ENCODE measurements at places on chromosomes 1 and 21. TPM values are rescaled to one million over a fixed set of nuclear protein-coding genes. Genes with fewer than 3 reads are reported as not detected.

- H3K36me3 ChIP-seq, result no peaks in the 10 kb centered on the region
- no peak for DNase-seq
- H3K27me3 ChIP-seq, result no peaks in the 10 kb centered on the region
- no peaks in the 10 kb centered on the region for H3K4me1 ChIP-seq
Observed at GRCh38 chr1:204885288-204885711, 14.6 kb downstream of the NFASC start.

DNA sequence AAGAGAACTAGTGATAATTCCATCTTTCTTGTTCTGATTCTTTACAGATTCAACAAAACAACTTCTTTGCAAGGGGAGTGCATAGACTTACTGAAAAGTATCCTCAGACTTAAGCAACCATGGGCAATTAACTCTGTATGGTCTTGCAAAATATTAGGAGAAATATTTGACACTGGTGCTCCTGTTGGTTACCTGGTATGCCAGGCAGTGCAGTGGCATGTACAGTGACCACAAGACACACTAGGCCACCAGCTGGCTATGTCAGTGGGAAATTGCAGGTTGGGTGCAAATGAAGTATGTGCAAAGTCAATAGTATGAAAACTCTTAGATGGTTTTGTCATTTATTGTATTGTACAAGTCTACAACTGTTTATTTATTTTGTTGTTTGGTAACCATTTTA lies 34.5 kb downstream of the EPS15 start:
- no peak overlapping the region for H3K4me3 ChIP-seq
- H3K27ac ChIP-seq, result no peak overlapping the region
- no peaks in the 10 kb centered on the region for H3K27me3 ChIP-seq

- H3K4me1 ChIP-seq, result peaks cover 3% of the 10 kb centered on the region
- no peaks in the 10 kb centered on the region for H3K27me3 ChIP-seq
- peak; percentile 60 for DNase-seq
- H3K27ac ChIP-seq, result no peak within 1 kb of the TSS
Observed at GRCh38 chr1:165543532-165544438, at the start of gene LRRC52. Gene LRRC52 (plus strand): TSS chr1:165544000. CDS start chr1:165544297, 297 bp downstream.

DNA sequence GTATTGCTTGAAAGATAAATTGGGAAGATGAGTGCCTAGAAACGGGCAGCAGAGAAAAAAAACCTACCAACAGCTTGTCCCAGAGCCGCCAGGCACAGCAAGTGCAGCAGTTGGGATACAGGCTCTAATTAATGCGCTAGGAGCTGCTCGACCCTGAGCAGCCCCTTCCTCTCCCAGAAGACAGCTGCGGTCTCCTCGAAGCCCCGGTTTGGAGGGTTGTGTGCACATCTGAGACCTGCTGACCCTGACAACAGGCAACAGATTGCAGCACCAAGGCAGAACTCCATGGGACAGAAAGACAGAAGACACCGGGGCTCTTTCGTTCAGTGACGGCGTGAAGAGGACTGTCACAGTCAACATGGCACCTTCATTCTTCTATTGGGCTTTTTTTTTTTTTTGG lies 101.4 kb downstream of the TSEN15 start:
- H3K36me3 ChIP-seq, result no peaks in the 10 kb centered on the region
- no peaks in the 10 kb centered on the region for H3K4me1 ChIP-seq
- H3K4me3 ChIP-seq, result no peak overlapping the region
- H3K27me3 ChIP-seq, result no peaks in the 10 kb centered on the region
- DNase-seq, result no peak

GRCh38 chr1:35298464-35298863 lies 30.0 kb downstream of the ZMYM4 start:
- H3K4me3 ChIP-seq, result no peak overlapping the region
- no peak for DNase-seq
- H3K4me1 ChIP-seq, result peaks cover 6% of the 10 kb centered on the region

- DNase-seq, result no peak
- no peaks in the 10 kb centered on the region for H3K4me1 ChIP-seq
- H3K27me3 ChIP-seq, result no peaks in the 10 kb centered on the region
- peak overlapping the region; percentile 83 for H3K4me3 ChIP-seq
Observed at GRCh38 chr1:961132-961669, 817 bp downstream of the KLHL17 start.

GRCh38 chr1:2234762-2235113 lies 6.6 kb downstream of the SKI start:
- H3K27me3 ChIP-seq, result no peaks in the 10 kb centered on the region
- H3K36me3 ChIP-seq, result no peaks in the 10 kb centered on the region
- peak overlapping the region; percentile 65 for H3K27ac ChIP-seq
- no peak overlapping the region for H3K4me3 ChIP-seq
- H3K4me1 ChIP-seq, result peaks cover 6% of the 10 kb centered on the region

DNA sequence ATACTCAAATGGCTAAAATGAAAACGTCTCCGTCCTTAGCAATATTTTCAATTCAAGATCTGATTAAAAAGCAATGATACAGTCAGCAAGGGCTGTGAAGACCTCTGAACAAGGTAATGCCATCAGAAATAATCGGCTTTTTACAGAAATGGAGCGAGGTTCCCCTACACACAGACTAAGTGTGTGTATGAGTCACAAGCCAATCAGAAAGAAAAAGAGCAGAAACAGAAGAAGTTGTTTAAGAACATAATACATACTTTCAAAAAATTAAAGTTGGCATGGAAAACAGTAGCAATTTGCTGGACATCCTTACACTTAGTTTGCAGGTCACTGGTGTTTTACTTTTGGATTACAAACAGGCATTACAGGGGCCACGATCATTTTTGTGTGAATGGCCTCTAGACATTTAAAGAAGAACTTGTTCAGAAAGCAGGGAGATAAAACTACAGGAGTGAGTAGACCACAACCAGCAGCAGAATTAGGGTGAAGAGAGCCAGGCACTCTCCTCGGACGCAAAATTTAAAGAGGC lies 350.0 kb upstream of the RUNX1 start:
- DNase-seq, result no peak
- no peaks in the 10 kb centered on the region for H3K4me1 ChIP-seq
- H3K27me3 ChIP-seq, result peaks cover 1% of the 10 kb centered on the region
- no peak overlapping the region for H3K27ac ChIP-seq
- H3K36me3 ChIP-seq, result no peaks in the 10 kb centered on the region

GRCh38 chr1:59272507-59272906 lies 24.4 kb upstream of the FGGY start:
- no peaks in the 10 kb centered on the region for H3K4me1 ChIP-seq
- peak overlapping the region; percentile 36 for H3K27ac ChIP-seq
- no peaks in the 10 kb centered on the region for H3K27me3 ChIP-seq

DNA sequence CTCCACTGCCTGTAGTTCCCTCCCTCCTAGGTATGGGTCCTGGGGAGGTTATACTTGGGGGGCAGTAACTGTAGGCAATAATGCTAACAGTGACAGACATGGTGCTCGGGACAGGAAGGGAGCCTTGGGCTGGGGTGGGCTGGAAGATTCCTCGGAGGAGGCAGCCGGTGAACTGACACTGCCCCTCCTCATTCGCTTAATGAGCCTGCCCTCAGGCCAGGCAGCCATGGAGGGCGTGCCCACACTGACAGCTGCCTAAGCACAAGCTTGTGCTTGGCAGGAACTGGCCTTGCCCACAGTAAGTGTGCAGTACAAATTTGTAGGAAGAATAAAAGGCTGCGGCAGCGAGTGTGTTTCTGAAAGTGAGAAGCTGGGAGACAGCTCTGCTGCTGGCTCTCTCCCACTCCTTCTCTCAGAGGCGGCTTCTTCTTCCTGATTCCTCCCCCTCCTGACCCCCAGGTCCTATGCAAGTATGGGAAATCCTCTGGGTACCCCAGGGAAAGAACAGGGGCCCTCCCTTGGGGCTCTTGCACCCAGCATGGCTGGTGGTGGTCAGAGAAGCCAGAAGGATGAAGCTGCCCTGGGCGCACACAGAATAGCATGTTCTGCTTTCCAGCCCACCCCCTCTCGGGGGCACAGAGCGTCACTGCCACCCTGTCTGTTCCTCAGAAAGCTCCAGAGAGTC lies 23.6 kb downstream of the OPTC start:
- H3K4me1 ChIP-seq, result no peaks in the 10 kb centered on the region
- H3K36me3 ChIP-seq, result no peaks in the 10 kb centered on the region
- no peak overlapping the region for H3K27ac ChIP-seq
- peak; percentile 50 for DNase-seq

DNA sequence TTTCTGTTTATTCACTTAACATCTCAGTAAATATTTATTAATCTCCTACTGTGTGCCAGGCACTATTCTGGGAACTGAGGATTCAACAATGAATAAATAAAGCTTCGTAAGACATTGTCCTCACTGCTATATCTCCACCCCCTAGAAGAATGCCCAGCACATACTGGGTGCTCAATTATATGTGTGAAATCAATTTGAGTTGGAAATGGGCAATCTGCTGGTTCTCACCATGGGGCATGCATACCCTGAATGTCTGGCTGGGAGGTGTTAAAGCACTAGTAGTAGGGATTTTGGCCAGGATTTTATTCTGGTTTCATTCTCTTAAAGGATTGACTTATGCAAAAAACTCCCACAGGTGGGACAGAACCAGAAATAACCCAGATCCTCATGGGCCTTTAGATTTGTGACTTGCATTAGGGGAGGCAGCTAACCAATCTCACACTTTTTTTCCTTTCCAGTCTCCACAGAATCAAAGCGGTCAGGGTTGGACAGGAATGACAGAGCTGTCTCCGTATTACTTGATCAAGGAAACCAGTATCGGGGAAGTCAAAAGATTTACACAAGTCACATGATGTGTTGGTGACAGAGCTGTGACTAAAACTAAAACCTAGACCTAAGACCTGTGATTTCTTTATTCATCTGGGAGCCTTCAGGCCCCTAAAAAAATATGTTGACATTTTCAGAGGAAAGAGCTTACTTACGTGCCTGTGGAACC lies 12.8 kb downstream of the GFI1 start:
- no peak overlapping the region for H3K4me3 ChIP-seq
- H3K36me3 ChIP-seq, result no peaks in the 10 kb centered on the region
- DNase-seq, result no peak
- H3K27ac ChIP-seq, result no peak overlapping the region
- H3K27me3 ChIP-seq, result no peaks in the 10 kb centered on the region

DNA sequence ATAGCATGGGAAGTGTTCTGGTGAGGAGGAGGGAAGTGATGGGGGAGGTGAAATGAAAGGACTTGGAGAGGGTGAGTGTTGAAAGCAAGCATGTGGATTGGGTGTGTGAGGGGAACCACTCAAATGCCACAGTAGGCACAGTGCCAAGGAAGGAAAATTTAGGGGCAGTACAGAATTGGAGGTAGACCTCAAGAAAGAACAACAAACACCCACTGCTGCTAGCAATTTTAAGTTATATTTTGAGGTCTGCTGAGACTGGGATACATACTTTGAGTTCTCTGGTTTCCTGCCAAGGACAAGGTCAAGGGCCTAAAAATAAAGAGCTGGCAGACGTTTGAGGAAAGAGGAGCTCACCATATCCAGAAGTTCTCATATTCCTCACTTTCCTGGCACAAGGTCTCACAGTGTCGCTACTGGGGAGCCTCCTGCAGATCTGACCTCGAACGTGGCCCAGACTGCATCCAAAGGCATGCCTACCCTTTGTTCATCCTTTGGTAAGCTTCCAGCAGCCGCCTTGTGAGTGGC lies 104.0 kb downstream of the BRINP2 start:
- H3K27me3 ChIP-seq, result no peaks in the 10 kb centered on the region
- H3K4me1 ChIP-seq, result no peaks in the 10 kb centered on the region
- H3K4me3 ChIP-seq, result no peak overlapping the region
- DNase-seq, result no peak
- H3K27ac ChIP-seq, result no peak overlapping the region

GRCh38 chr1:73771396-73771795 lies 426.6 kb downstream of the LRRIQ3 start:
- no peak overlapping the region for H3K4me3 ChIP-seq
- H3K36me3 ChIP-seq, result no peaks in the 10 kb centered on the region
- no peak for DNase-seq

GRCh38 chr1:51341876-51342496 lies 11.6 kb upstream of the TTC39A start:
- no peak overlapping the region for H3K27ac ChIP-seq
- no peaks in the 10 kb centered on the region for H3K4me1 ChIP-seq
- no peak overlapping the region for H3K4me3 ChIP-seq

DNA sequence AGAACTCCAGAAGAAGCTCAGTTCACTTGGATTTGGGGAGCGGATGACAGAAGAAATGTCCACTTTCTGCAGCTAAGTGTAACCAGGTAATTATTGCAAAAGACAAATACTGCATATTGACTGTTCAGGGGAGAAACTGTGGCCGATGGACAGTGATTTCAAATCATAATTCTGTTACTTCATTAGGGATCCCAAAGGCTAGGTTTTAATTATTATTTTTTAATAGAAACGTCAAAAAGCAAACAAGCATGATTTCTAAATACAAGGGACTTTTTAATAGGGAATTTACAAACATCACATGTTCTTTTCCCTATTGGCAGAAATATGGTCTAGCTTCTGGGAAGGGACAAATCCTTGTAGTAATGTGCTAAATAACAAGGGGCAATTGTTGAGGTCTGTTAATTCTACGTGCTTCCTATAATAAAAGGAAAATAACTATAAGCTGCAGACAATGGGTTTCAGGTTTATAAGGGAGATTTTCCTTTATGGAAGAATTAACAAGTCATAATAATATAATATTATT lies 15.5 kb downstream of the DIPK1A start:
- H3K36me3 ChIP-seq, result no peaks in the 10 kb centered on the region
- no peak for DNase-seq
- H3K4me1 ChIP-seq, result peaks cover 4% of the 10 kb centered on the region
- H3K4me3 ChIP-seq, result no peak overlapping the region

- no peak overlapping the region for H3K4me3 ChIP-seq
- H3K27ac ChIP-seq, result peak overlapping the region; percentile 46
- H3K27me3 ChIP-seq, result no peaks in the 10 kb centered on the region
Observed at GRCh38 chr1:33365560-33365997, 44.7 kb upstream of the A3GALT2 start.

GRCh38 chr1:112927462-112927990 lies 28.5 kb downstream of the SLC16A1 start:
- no peaks in the 10 kb centered on the region for H3K27me3 ChIP-seq
- H3K4me3 ChIP-seq, result no peak overlapping the region
- H3K27ac ChIP-seq, result no peak overlapping the region
- no peaks in the 10 kb centered on the region for H3K4me1 ChIP-seq
- no peak for DNase-seq

- no peak overlapping the region for H3K27ac ChIP-seq
- H3K36me3 ChIP-seq, result no peaks in the 10 kb centered on the region
- H3K4me1 ChIP-seq, result no peaks in the 10 kb centered on the region
- H3K4me3 ChIP-seq, result no peak overlapping the region
- DNase-seq, result no peak
Observed at GRCh38 chr21:29396951-29397455, 98.3 kb downstream of the BACH1 start.

The SLC19A2 gene
- total RNA-seq, result 26.9 TPM

The S100A12 gene
- total RNA-seq, result 4.4 TPM

The TNFRSF8 gene
- 0.88 TPM for total RNA-seq

The PYHIN1 gene
- total RNA-seq, result 2.9 TPM

The KCNH1 gene
- total RNA-seq, result 0.19 TPM

The CYP4B1 gene
- total RNA-seq, result 13.6 TPM

The C1orf94 gene
- total RNA-seq, result not detected

The PLEKHA6 gene
- total RNA-seq, result 3.9 TPM

The PTPN22 gene
- total RNA-seq, result 6.7 TPM

The A3GALT2 gene
- 0.81 TPM for total RNA-seq

The PLA2G4A gene
- 11.8 TPM for total RNA-seq
